GDM1 (cell line): ENCODE measurements at places on chromosomes 11 and 22.
A peak's percentile ranks its signal among the peaks of the same experiment; 100 is the strongest.

- DNase-seq = no peak
Observed at GRCh38 chr11:96154802-96155520, 188.0 kb downstream of the MAML2 start.

DNA sequence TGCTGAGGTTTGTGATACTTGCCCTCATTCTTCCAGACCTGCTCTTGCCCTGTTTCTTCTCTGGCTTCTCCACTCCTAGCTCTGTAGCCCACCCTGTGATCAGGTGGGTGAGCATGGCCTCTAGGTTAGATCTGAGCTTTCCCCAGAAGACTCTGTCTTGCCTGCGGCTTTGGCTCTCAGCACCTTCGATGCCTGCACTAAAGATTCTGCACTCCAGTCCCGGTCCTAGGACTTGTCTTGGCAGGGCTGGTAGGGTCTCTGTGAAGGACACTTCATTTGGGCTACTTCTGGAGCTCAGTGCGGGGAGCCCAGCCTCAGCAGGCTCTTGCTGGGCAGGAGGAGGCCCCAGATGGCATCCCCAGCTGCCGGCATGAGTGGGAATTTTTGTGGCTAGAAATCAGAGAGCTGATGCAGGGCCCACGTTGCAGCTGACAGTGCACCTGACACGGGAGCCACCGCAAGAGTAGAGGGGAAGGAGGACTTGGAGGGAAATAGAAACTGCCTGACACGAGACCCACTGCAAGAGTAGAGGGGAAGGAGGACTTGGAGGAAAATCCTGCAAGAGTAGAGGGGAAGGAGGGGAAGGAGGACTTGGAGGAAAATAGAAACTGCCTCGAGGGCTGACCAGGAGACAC, 226.9 kb upstream of the B3GAT1 start:
- no peak for DNase-seq

- no peak for DNase-seq
Observed at GRCh38 chr11:131796541-131796940, 426.1 kb downstream of the NTM start.

GRCh38 chr22:49767355-49768062, 60.2 kb downstream of the BRD1 start:
- peak; percentile 65 for DNase-seq

- DNase-seq = no peak
Observed at GRCh38 chr22:45254388-45254787, 13.7 kb upstream of the KIAA0930 start.

DNA sequence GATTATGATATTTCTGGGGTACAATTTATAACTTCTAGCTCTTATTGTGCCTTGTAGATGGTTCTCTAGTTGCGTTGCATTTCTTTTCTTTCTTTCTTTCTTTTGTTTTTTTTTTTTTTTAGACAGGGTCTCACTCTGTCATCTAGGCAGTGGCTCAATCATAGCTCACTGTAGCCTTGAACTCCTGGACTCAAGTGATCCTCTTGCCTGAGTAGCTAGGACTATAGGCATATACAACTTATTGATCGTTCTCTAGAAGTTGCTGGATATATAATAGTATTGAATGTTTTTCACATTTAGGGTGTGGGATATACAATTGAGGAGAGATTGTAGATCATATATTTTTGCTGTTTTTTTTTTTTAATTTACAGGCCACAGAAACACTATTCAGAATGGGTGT, 119.2 kb downstream of the TMEM135 start:
- DNase-seq = no peak

GRCh38 chr11:118663902-118664301, 15.5 kb downstream of the TREH start:
- no peak for DNase-seq

- DNase-seq = no peak
Observed at GRCh38 chr22:32684822-32685187, 116.7 kb upstream of the TIMP3 start.

DNA sequence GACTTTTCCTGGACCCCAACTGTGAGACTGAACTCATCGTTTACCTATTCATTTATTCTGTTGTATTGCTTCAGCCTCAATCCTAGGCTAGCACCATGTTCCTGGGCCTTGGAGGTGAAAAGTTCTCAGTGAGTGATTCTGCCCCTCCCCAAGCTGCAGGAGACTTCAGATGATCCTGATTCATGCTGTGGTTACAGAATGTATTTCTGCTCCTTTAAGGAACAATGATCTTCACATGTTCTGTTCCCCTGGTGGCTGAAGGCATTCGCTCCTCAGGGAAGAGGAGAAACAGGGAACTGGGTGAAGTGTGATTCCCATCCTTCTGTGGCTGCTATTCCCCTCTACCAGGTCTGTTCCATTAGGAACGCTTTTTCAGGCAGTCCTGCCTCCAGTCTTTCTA, 2.4 kb downstream of the OR52E1 start:
- no peak for DNase-seq

DNA sequence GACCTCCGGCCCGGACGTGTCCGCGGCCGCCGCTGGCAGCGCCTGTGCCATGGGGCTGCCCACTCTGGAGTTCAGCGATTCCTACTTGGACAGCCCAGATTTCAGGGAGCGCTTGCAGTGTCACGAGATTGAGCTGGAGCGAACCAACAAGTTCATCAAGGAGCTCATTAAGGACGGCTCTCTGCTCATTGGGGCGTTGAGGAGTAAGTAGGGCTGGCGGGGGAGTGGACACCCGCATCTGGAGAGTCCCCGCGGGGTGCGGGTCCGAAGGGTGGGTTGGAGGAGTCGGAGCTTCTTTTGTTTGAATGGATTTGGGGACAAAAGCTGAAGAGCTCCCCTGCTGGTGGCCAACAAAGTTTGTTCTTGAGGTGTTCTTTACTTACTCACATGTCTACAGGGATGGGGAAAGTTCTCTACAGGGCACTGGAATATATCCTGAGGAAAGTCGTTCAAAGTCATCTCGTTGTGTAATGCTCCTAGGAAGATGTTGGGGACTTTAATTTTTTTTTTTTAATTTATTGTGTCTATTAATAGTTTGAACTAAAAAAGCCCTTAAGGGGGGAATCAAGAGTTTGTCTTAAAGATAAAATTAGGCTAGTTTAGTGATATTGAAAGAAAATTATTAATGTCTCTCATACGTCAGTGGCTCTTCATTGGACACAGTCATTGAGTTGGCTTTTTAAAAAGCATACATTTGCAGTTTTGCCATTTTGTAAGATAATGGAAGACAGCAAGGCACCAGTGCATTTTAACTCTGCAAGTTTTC, 725 bp downstream of the ARHGAP42 start:
- no peak for DNase-seq

DNA sequence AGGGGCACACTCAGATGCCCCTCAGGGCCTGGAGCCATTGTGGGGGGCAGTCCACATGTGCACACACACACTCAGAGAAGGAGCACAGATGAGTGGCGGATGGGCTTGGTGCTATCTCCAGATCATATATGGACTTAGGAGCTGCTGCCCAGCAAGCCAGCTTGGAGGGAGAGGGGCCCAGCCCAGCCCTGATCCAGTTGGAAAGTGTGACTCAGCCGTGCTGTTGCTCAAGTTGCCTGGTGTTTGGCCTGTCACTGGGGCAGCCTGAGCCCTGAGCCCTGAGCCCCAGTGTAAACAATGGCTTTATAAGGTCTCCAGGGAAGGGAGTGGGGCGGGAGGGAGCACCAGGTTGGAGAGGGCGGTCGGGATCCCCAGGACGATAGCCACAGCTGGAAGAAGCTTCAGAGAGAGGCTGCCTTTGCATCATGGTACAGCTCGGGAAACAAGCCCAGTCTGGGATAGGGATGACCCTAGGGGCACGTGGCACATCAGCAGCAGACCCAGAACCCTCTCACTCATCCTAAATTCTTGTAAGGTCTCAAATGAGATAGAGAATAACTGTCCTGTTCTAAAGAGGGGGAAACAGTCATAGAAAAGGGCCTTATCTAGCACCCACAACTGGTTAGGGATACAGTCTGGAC, 4.8 kb downstream of the SELENOM start:
- no peak for DNase-seq

- no peak for DNase-seq
Observed at GRCh38 chr11:118605116-118605867, 2.1 kb upstream of the PHLDB1 start.

DNA sequence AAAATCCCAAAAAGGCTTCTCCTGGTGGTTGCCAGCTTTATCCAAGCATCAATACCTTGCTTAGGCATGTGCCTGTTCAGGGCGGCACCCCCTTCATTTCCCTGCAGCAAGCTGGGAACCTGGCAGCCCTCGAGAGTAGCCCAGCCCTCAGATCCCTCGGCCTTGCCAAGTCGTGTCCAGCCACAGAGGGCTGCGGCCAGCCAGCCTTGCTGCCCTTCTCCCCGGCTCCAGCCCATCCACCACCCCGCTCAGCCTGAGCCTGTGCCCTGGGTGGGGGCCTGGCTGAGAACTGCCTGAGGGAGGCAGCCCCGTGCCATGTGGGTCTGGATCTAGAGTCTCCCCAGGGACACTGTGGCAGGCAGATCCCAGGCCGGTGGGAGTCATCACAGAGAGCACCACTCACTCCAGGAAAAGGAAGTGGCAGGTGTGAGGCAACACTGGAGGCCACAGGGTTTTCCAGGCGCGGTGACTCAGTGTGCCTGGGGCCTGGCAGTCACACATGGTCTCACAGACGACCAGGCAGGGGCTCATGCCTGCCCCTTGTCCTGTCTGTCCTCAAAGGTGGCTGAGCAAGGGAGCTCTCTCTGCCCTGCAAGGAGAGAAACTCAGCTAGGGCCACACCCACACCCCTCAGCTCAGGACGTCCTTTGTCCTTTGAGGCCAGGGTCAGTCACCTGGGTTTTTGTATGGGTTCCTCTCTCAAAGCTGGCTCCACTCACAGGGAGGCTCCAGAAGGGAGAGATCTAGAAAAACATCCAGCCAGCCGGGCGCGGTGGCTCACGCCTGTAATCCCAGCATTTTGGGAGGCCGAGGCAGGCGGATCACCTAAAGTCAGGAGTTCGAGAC, 12.2 kb upstream of the CDC42BPG start:
- peak; percentile 48 for DNase-seq

GRCh38 chr11:1574238-1574932, 2.3 kb upstream of the DUSP8 start:
- DNase-seq = no peak

DNA sequence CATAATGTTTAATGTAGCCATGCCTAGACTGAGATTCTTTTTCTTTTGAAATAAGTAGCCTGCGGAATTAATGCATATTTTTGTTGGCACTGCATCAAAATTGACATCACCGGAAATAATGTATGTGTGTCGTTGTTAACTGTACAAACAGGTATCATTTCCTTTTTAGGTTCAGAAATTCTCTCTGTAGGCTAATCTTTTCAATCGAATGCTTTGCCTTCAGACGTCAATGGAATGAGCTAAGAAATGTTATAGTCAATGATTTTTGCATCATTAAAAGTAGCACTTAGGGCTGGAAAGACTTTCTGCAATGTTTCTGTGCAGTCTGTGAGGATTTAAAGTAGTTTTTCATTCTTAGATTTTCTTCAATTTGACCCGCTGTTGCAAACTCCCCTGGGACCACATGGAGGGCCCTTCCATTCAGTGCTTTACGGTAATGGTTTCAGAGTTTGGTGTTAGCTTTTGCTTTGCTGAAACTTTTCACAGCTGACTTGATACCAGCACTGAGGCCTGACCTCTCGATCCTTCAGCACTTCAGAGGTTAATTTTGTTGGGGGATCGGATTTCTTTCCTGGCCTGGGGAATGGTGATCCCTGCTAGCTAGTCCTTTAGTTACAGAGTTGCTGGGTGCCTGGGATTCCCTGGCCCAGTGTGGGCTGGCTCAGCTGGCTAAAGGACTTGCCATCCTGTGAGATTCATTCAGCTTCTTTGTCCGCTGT, 137.8 kb downstream of the DBX1 start:
- DNase-seq = no peak

- no peak for DNase-seq
Observed at GRCh38 chr11:131710511-131710910, 340.1 kb downstream of the NTM start.

DNA sequence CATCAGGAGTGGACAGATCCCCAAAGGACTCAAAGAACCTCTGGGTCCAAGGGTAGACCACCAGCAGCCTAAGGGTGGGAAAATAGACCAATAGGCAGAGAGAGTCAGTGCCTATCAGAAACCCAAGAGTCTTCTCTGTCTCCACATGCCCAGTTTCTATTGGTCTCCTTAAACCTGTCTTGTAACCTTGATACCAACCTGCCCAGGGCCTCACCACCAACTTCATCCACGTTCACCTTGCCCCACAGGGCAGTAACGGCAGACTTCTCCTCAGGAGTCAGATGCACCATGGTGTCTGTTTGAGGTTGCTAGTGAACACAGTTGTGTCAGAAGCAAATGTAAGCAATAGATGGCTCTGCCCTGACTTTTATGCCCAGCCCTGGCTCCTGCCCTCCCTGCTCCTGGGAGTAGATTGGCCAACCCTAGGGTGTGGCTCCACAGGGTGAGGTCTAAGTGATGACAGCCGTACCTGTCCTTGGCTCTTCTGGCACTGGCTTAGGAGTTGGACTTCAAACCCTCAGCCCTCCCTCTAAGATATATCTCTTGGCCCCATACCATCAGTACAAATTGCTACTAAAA, at the start of gene HBB:
Gene HBB (minus strand): TSS at position 340 of the 579 bp plus-strand sequence. CDS start 50 bp downstream, at position 290.
- DNase-seq = no peak

DNA sequence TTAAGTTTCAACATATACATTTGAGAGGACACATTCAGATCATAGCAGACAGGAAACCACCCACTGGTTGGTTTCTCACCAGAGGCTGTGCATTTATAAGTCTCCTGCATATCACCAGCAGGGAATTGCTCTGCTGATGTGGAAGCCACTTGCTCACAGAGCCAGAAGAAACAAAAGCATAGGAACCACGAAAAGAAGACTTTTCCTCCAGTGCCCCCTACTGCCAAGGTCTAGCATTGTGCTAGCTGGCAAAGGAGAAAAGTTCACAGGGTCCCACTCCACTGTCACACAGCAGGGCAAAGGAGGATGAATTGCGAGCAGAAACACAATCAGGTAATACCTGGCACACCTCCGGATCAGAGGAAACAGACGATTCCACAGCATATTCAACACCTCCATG, 28.9 kb upstream of the ISX start:
- DNase-seq = no peak

GRCh38 chr11:67442504-67443404, 522 bp downstream of the CORO1B start:
- DNase-seq = no peak

DNA sequence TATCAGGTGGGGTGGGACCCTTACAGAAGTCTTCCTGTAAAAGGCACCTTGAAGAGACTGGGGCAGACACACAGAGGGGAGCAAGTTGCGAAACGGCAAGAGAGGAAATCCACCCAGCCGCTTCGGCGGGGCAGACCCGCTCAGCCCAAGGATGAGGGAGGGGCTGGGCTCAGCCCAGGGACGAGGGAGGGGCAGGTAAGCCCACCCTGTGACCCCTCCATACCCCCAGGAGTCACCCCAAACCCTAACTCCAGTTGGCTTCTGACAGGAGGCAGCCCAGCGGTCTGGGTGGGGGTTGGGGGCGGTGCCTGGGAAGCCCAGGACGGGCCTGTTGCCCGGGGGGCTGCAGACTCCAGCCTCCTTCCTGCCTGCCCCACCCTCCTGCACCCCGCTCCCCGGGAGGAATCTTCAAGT, 965 bp downstream of the OSBPL5 start:
- DNase-seq = no peak

DNA sequence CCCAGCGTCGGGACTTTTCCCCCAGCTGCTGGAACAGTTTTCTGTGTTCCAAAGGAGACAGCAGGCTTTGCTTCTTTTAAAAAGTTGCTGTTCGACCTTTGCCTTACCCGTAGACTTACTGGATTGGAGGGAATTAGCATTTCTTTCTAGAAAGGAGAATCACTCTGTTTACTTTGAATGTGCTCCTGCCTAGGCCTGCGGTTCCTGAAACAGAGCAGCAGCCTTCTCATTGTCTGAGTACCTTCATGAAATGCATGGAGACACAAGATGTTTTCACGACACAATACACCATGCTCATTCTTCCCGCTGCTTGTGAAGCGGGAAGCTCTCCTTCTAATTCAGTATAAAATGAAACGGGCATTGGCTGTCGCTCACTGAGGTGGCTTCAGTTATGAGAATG, 196.2 kb downstream of the TBC1D22A start:
- DNase-seq = no peak

- DNase-seq = peak; percentile 32
Observed at GRCh38 chr22:43993072-43993760, 30.9 kb upstream of the PARVB start.
